ENCODE measurements at places on chromosomes 16 and 17.

GRCh38 chr17:72271603-72272002 is 150.8 kb downstream of the SOX9 start:
- no peak for DNase-seq

DNA sequence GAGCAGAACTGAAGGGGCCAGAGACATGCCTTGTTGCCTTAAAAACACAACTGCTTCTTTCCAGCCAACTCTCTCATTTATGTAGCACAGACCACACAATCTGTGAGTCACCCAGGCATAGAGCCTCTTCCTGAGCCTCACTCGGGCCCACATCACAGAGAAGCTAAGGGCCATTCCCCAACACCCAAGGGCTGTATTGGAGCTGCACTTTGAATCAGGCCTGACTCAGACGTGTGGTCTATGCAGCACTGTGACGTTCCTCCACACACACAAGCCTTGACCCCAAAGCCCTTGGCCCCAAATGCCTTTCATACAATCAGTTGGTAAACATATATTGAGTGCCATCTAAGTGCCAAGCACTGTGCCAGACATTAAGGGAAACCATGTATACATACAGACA is 308.9 kb upstream of the DYNLRB2 start:
- DNase-seq, result no peak

GRCh38 chr16:87945351-87946042 is 5.7 kb upstream of the BANP start:
- peak; percentile 52 for DNase-seq

GRCh38 chr16:79328402-79329165 is 272.0 kb downstream of the MAF start:
- DNase-seq, result no peak

DNA sequence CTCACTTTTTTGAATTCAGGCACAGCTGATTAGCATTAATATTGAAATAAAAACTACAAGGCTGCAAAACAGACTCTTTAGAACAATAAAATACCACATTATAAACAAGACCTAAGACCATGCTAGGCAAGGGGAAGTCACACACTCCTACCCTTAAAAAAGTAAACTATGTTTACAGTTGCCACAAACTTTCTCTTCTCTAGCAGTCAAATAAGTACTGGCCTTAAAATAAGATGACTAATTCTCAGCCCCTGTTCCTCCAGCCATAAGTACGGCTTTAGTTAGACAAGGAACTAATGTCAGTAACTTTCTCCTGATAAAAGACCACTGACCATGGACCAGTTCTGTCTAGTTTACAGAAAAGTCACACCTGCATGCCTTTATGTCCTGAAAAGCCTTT is 19.5 kb upstream of the CPHXL start:
- no peak for DNase-seq

- no peak for DNase-seq
Observed at GRCh38 chr17:2232244-2232638, 71.3 kb downstream of the SMG6 start.

- DNase-seq, result no peak
Observed at GRCh38 chr17:40515491-40516041, 14.1 kb upstream of the TNS4 start.

GRCh38 chr16:80552277-80552676 is 11.5 kb downstream of the DYNLRB2 start:
- DNase-seq, result no peak

- no peak for DNase-seq
Observed at GRCh38 chr17:82983510-82984248, 95.7 kb upstream of the METRNL start.

GRCh38 chr16:13994239-13995106 is 74.5 kb downstream of the ERCC4 start:
- DNase-seq, result no peak

DNA sequence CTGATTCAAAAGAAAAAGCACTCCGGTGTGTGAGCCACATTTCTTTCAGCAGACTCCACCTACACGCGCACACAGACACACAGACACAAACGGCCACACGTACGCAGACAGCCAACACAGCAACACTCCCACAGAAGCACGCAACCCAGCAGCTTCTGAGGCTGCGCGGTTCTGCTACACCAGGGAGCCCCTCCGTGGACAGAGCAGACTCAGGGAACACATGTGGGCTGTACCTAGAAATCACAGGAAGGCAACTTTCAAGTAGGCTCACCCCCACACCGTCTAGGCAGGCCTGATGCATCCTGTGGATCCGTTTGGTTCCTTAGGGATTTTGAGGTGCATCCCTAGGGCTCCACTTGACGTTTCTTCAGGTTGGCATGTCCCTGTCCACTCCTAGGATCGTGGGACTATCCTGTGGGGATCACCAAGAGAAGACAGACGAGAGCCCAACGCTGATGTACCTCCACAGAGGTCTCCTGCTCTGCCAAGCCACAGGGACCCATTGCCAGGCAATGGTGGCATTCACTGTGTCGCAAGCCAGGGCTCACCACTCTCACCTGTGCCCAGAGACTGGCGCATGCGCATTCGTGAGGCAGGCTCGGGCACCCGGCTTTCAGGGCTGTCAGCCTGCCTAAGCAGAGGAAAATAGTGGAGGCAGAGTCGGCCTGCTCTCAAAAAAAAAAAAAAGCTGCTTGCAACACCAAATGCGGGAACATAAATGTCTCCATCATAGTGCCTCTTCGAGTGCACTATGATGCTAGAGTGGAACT is 2333.3 kb downstream of the TP53TG3F start:
- DNase-seq, result no peak

GRCh38 chr17:72422505-72423285 is 301.9 kb downstream of the SOX9 start:
- DNase-seq, result no peak

DNA sequence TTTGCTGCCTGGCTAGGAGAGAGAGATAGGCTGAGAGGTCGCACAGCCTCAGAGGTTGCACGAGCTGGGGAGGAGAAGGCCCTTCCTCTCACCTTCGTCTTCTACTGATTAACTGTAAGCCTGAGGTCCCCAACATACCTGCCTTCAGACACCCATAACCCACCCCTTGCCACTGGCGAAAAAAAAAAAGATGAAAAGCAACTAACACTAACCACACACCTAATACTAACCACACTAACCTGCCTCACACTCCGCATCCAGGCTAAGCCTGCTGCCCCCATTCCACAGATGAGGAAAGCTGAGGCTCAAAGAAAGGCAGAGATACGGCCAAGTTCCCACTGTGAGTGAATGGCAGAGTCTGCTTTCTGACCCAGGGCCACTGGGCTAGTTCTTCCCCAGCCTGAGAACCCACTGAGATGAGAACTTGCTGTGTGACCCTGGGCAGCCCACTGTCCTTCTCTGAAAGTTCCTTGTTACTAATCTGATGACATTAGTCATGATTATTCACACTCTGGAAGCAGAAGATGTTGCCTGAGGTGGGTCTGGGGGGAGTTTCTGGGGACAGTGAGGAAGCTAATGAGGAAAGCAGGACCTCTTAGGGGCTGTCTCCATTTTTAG is 4.6 kb downstream of the IL21R start:
- DNase-seq, result no peak

DNA sequence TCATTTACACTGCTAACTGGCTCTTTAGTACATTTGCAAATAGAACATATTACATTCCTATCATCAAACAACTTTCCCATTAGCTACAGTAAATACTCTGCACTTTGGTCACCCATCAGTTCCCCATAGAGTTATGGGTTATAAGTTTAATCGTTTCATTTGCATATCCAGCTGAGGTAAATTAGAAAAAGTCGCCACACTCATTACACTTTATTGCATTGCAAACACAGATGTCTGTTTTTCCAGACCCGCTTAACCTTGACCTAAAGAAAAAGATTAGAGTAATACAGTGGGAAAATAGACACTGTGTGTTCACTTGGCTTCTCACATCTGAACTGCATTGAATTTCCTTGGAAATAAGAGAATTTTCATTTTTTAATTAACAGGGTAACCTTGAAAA is 213.1 kb upstream of the PSMD7 start:
- no peak for DNase-seq

- DNase-seq, result no peak
Observed at GRCh38 chr16:56993204-56993603, 3.8 kb downstream of the NLRC5 start.

DNA sequence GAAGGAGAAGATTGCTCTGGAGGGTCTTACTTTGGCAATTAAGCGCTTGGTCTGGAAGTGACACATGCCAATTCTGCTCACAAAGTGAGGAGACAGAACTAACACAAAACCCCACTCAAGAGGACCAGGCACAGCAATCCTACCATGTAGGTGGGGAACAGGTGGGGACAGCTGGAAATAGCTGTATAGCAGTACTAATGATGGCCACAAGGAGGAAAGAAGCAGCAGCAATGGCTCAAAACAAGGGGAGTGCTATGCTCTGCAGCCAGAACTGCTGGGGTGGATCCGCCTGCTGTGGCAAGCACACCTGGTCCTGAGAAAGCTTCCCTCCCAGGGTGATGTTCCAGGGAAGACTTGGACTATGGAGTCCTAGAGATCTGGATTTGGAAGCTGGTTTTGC is 17.0 kb upstream of the TMEM132E start:
- DNase-seq, result peak; percentile 49

GRCh38 chr17:76537578-76538280 is at the start of gene CYGB:
Gene CYGB, minus strand, starts transcription at chr17:76537709. Its CDS starts 167 bp downstream, at chr17:76537542.
- DNase-seq, result no peak

- peak; percentile 84 for DNase-seq
Observed at GRCh38 chr16:87661561-87661960, 59.3 kb downstream of the JPH3 start.

- no peak for DNase-seq
Observed at GRCh38 chr17:74865504-74866197, 6.0 kb upstream of the GRIN2C start.

DNA sequence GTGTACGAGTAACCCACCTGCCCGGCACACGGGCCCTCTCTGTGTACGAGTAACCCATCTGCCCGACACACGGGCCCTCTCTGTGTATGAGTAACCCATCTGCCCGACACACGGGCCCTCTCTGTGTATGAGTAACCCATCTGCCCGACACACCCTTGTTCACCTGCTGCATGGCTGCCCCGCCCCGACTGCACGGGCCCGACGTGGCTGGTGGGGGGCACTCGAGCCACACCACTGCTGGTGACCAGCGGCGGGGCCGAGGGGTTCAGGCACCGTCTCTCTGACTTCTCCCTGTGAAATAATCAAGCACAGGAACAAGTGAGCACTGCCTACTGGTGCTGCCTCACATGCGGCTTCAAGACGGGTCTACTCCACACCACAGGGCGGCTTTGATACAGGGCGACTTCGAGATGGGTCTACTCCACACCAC is 22.1 kb downstream of the MAP1LC3B start:
- no peak for DNase-seq

- DNase-seq, result peak; percentile 92
Observed at GRCh38 chr17:49676276-49676868, 1.5 kb downstream of the SPOP start.

- peak; percentile 49 for DNase-seq
Observed at GRCh38 chr16:28193530-28194423, 18.0 kb downstream of the XPO6 start.

GRCh38 chr16:68279726-68280558 is 15.6 kb downstream of the SLC7A6 start:
- no peak for DNase-seq

DNA sequence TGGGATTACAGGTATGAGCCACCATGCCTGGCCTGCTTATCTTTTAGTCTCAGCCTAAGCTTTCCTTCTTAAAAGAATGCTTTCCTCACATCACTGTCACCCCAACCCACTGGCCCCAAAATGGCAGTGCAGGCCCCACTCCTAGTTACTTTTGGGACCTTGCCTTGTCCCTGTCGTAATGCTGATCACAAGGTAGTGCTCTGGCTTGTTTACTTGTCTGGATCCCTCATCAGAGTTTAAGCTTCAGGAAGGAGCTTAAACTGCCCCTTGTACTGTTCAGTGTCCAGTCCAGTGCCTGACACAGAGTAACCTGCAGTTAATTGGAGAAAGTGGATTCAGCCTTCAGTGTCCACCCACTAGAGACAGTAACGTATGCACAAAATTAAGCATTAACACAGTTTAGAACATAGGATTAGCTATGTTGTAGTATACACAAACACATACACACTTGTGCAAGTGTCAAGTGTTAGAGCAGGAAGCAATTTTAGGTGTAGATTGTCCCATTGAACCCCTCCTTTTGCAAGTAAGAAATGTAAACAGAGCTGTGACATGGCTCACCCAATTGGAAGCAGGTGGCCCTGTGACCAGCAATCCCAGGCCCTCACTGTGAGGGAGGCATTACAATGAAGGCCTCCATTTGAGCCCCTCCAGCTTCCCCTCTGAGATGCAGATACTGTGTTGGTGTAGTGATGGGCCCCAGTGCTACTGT is 44.2 kb downstream of the LDHD start:
- no peak for DNase-seq

GRCh38 chr17:77321649-77322513 is 181.1 kb downstream of the SEC14L1 start:
- DNase-seq, result no peak

- no peak for DNase-seq
Observed at GRCh38 chr16:85326113-85326793, 214.0 kb upstream of the CIBAR2 start.

GRCh38 chr16:24433706-24434105 is 105.7 kb upstream of the RBBP6 start:
- no peak for DNase-seq

DNA sequence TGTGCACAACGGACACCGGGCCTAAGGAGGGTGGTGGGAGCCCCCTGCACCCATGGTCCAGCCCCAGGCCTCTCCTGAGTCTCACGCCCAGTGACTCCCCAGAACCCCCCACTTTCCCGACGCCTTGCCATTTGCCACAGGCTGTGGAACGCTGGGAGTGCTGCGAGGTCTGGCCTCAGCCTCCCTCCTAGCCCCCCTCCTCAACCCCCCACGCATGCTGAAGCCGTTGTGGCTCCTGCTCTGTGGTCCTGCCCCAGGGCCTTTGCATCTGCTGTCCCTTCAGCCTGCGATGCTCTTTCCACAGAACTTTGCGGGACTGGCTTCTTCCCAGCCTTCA is 226.0 kb upstream of the GSE1 start:
- no peak for DNase-seq

- DNase-seq, result no peak
Observed at GRCh38 chr17:34241062-34241461, 14.0 kb upstream of the CCL2 start.

DNA sequence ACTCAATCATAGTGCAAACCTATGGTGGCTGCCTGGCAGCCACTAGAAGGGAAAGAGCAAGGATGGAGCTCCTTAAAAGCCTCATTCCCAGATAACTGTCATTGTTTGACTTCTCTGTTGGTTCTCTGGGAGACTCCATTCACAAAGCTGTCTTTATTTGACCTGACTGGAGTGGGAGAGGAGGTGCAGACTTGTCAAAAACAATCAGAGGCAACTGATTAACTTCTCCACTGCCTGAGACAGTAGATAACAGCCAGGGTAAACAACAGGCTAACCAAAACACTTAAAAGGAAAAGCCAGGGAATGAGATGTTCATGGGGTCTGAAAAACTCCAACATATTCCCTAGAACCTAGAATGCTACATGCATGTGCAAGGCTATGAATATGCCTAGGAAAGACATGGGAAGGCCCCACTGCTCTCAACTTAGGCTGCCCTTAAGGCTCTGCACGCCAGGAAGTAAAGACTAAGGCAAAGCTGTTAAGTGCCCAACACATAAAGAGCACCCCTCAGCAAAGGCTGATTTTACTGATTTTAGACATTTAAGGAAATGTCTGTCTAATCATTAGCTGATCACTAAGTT is 82.0 kb downstream of the TTC19 start:
- no peak for DNase-seq

All from hematopoietic multipotent progenitor cell treated with erythropoietin and hydrocortisone succinate and interleukin-3 and kit ligand, for 6 days (in vitro differentiated cells).